ENCODE measurements at places on chromosomes 11 and 22.

GRCh38 chr11:116510886-116511650 is 261.7 kb downstream of the BUD13 start:
- no peak for DNase-seq

DNA sequence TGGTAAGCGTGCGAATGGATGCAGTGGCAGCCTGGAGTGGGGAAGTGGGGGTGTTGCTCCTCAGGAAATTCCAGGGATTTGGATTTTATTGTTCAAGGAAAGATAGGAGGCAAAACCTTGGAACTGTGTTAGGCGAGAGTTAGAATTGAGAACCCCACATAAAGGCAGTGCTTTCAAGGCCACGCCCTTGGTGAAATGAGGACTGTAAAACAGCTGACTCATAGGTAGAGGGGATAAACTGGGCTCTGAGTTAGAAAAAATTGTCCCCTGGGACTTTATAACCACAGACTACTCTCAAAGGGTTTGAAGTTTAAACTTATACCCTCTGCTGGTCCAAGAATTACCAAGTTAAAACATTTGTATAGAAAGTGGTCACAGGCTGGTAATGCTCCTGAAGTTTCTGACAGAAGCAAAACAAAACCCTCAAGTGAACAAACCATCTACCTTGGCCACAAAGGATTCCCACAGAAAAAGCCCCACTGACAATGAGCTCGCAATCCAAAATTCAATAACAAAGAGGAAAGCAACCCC is 250.3 kb upstream of the TBCEL start:
- no peak for DNase-seq

DNA sequence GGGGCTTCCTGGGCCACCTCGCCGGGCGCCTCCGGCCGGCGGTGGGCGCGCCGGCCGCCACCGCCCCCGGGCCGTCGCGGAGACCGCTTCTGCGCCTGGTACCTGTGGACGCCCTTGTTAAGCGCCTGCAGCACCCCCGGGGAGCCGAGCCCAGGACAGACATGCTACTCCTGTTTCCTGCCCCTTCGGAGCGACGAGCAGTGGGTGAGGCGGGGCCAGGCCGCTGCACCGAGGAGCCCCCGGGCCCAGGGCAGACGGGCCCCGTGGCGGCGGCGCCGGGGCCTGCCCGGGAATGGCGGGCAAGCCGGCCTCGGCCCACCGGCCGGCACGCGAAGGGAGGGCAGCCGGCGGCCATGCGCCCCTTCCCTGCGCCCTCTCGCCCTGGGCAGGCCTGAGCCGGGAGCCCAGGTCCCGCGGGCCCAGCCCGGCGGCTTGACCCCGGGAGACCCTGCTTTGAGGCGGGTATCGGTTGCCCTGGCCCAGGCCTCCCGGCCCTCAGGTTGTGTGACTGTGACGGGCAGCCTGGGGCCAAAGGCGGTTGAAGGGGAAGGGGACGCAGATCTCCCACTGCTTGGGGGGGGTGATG is 789 bp upstream of the KDM2A start:
- peak; percentile 57 for DNase-seq

- no peak for DNase-seq
Measured at GRCh38 chr11:133579165-133580031, 47.1 kb upstream of the OPCML start.

GRCh38 chr11:42555190-42555589 is 756.6 kb upstream of the API5 start:
- no peak for DNase-seq

GRCh38 chr11:15208378-15209222 is 93.9 kb downstream of the INSC start:
- peak; percentile 81 for DNase-seq

DNA sequence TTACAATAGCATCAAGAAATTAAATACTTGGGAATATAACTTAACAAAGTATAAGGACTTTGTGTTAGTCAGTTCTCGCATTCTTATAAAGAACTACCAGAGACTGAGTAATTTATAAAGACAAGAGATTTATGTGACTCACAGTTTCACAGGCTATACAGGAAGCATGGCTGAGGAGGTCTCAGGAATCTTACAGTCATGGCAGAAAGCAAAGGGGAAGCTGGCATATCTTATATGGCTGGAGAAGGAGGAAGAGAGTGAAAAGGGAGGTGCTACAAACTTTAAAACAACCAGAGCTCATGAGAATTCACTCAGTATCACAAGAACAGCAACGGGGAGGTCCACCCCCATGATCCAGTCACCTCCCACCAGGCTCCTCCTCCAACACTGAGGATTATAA is 32.0 kb upstream of the CCDC134 start:
- no peak for DNase-seq

DNA sequence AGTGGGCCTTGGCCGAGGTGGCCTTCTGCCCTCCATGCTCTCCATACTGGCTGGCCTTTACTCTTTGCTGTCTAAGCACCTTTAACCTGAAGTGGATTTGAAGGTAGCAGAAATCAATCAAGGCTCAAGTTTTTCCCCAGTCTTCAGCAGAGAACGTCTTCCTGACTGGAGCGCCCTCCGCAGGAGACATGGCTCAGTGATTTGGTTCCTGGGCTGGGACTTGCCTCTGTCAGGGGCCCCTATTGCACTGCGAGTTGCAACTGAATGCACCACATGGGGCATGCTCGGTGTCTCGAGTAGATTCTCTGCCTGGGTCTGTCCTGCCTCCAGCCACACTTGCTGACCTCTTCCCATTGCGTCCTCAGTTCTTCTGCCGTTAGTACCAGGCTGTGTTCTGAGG is 79.6 kb downstream of the BMAL1 start:
- DNase-seq, result no peak

- peak; percentile 26 for DNase-seq
Measured at GRCh38 chr22:44180706-44181032, at the start of gene PARVG. TSS of gene PARVG (plus strand) at chr22:44180925. CDS start at chr22:44183330, 2,405 bp downstream.
